ENCODE measurements at places on chromosomes 5 and 9. TPM values are rescaled to one million over a fixed set of nuclear protein-coding genes. Genes with fewer than 3 reads are reported as not detected.

The GCNT4 gene
- 2.7 TPM for total RNA-seq

GRCh38 chr5:59099270-59099994, 516.6 kb downstream of the RAB3C start:
- no peaks in the 10 kb centered on the region for H3K4me1 ChIP-seq
- no peaks in the 10 kb centered on the region for H3K36me3 ChIP-seq
- peak overlapping the region; percentile 31 for H3K27ac ChIP-seq
- H3K4me3 ChIP-seq, result no peak overlapping the region
- no peaks in the 10 kb centered on the region for H3K27me3 ChIP-seq
- DNase-seq, result no peak

DNA sequence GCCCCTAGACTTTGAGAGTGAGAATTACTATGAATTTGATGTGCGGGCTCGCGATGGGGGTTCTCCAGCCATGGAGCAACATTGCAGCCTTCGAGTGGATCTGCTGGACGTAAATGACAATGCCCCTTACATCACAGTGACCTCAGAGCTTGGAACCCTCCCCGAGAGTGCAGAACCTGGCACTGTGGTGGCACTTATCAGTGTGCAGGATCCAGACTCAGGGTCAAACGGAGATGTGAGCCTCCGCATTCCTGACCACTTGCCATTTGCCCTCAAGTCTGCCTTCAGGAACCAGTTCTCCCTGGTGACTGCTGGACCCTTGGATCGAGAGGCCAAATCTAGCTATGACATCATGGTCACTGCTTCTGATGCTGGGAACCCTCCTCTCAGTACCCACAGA, 1.3 kb downstream of the PCDHGC4 start:
- no peak overlapping the region for H3K4me3 ChIP-seq
- DNase-seq, result no peak
- H3K36me3 ChIP-seq, result no peaks in the 10 kb centered on the region

The WWC1 gene
- 15.3 TPM for total RNA-seq

DNA sequence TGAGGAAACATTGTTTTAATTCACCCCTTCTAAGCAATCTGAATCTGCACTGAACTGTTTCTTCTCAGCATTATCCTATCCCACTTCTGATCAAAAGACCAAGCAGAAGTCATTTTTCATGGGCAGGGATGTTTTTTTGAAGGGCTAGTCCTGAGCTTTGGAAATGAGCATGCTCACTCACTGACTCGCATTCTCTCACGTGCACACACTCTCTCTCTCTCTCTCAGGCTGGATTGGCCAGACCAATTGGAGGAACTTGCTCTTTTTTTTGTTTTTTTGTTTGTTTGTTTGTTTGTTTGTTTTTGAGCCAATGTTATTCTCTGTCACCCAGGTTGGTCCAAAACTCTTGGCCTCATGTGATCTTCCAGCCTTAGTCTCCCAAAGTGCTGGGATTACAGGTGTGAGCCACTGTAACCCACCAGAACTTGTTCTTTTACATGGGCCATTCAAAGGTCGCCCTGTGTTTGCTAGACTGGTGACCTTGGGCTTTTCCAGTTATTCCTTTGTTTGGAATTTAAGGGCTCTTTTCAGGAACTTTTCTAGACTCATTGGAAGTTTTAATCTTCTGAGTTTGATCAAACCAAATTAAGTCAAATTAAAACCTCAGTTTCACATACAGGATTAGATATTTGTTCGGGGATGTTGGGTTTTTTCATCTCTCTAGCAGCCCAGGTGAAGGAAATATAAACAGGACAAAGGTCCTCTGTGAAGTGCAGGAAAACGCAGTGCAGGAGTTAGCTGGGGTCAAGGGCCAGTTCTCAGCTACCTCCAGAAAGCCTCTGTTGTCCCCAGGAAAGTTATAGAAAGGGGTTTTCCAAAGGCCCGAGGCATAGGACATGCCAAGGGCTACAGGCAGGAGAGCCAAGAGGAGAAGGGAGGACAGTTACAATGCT, 13.1 kb downstream of the FAXDC2 start:
- no peaks in the 10 kb centered on the region for H3K27me3 ChIP-seq
- no peak overlapping the region for H3K4me3 ChIP-seq
- H3K36me3 ChIP-seq, result no peaks in the 10 kb centered on the region
- peak; percentile 43 for DNase-seq
- H3K4me1 ChIP-seq, result peaks cover 8% of the 10 kb centered on the region
- H3K27ac ChIP-seq, result peak overlapping the region; percentile 17

The TRIP13 gene
- total RNA-seq, result 5.8 TPM

DNA sequence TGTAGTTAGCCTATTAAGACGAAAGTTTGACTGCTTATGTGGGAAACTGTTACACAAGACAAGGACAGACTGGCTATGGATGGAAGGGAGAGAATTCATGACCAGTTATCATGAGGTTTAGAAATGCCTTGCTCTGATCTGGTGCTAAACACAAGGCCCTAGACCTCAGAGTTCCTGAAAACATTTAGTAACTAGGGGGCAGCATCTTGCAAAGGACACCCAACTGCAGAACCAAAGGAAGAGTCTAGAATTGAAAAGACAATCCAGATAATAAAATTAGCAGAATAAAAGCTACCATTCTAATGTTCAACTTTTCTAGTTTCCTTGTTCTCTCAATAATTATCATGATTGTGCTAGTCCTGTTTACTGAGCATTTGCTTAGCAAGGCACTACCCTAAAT, 130.5 kb upstream of the GPR151 start:
- H3K4me1 ChIP-seq, result no peaks in the 10 kb centered on the region
- DNase-seq, result no peak
- no peak overlapping the region for H3K27ac ChIP-seq
- H3K4me3 ChIP-seq, result no peak overlapping the region
- no peaks in the 10 kb centered on the region for H3K36me3 ChIP-seq

- no peak overlapping the region for H3K27ac ChIP-seq
- H3K27me3 ChIP-seq, result no peaks in the 10 kb centered on the region
- H3K4me1 ChIP-seq, result no peaks in the 10 kb centered on the region
- no peaks in the 10 kb centered on the region for H3K36me3 ChIP-seq
- no peak overlapping the region for H3K4me3 ChIP-seq
- DNase-seq, result no peak
Observed at GRCh38 chr5:54315736-54316528, 5.6 kb upstream of the ARL15 start.

- peaks cover 7% of the 10 kb centered on the region for H3K4me1 ChIP-seq
- H3K36me3 ChIP-seq, result no peaks in the 10 kb centered on the region
- no peaks in the 10 kb centered on the region for H3K27me3 ChIP-seq
- no peak for DNase-seq
- no peak overlapping the region for H3K4me3 ChIP-seq
Observed at GRCh38 chr5:43309122-43309521, 4.1 kb downstream of the HMGCS1 start.

The ZNF608 gene
- 14.6 TPM for total RNA-seq

The PCDHB11 gene
- 2.2 TPM for total RNA-seq

DNA sequence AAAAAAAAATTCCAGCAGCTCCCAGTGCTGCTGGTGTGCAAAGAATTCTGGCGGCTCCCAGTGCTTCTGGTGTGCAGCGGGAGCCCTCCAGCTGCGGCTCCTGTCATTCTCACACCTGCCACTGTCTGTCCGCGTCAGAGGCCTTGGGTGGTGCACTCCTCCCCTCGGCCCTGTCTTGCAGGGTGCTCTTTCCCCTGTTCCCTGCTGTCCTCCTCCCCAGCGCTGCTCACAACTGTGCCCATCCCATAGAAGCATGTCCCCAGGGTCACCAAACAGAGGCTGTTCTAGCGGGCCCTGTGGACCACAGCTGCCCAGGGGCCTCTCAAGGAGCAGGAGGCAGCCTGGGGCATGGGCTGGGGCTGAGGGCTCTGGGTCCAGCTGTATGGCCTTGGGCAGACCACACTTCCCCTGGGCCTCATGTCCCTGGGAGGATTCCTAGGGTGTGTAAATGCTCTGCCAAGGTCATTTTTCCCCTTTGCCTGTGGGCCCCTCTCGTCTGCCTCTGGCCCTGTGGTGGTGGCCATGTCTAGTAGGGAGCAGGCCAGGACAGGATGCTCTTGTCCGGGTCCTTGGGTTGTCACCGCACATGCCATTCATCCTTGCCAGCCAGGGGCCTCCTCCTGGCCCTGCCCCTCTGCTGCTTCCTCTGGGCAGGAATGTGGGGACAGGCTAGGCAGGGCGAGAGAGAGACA, 68.2 kb downstream of the PHF2 start:
- no peak overlapping the region for H3K4me3 ChIP-seq
- no peaks in the 10 kb centered on the region for H3K4me1 ChIP-seq
- DNase-seq, result no peak
- H3K27ac ChIP-seq, result no peak overlapping the region

The SERF1B gene
- 37.9 TPM for total RNA-seq

DNA sequence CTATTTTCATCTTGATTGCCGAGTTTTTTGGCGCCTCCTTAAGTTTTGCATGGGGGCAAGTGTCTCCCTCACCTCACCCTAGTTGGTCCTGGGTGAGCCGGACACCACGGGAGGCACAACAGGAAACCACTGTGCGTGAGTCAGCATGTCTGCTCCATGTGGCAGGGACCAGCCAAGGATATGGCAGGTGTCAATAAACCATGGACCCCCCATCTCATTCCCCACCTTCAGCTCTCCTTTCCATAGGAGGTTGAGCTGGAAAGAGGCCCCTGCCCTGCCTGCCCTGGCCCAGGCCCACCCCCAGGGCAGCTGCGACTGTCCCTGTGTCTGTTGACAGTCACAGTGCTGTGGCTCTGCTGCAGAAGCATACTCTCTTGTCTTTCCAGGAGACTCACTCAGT, 3.1 kb downstream of the SPACA9 start:
- no peaks in the 10 kb centered on the region for H3K36me3 ChIP-seq
- H3K4me1 ChIP-seq, result no peaks in the 10 kb centered on the region
- no peak overlapping the region for H3K4me3 ChIP-seq
- H3K27ac ChIP-seq, result no peak overlapping the region
- no peak for DNase-seq

The BTNL3 gene
- 38.0 TPM for total RNA-seq

DNA sequence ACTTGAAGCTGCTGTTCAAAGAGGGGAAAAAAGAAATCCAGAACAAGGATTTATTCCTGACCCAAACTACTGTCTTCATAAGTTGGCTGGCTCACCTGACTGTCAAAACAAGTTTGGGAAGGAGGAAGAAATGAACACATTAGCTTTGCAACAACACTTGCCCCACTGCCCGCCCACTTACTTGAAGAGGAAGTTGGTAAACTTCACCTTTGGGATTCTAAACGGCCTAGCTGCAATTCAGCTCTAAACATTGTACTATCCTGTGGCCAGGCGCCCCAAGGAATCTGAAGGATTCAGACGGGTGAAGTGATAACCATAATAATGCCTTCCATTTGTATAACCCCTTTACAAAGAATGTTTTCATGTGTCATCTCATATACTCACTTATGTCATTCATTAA, 199.4 kb downstream of the ARRDC3 start:
- DNase-seq, result peak; percentile 56
- H3K4me3 ChIP-seq, result no peak overlapping the region
- H3K27ac ChIP-seq, result peak overlapping the region; percentile 58
- H3K36me3 ChIP-seq, result no peaks in the 10 kb centered on the region
- H3K4me1 ChIP-seq, result no peaks in the 10 kb centered on the region

The ZDHHC11B gene
- total RNA-seq, result 2.4 TPM

DNA sequence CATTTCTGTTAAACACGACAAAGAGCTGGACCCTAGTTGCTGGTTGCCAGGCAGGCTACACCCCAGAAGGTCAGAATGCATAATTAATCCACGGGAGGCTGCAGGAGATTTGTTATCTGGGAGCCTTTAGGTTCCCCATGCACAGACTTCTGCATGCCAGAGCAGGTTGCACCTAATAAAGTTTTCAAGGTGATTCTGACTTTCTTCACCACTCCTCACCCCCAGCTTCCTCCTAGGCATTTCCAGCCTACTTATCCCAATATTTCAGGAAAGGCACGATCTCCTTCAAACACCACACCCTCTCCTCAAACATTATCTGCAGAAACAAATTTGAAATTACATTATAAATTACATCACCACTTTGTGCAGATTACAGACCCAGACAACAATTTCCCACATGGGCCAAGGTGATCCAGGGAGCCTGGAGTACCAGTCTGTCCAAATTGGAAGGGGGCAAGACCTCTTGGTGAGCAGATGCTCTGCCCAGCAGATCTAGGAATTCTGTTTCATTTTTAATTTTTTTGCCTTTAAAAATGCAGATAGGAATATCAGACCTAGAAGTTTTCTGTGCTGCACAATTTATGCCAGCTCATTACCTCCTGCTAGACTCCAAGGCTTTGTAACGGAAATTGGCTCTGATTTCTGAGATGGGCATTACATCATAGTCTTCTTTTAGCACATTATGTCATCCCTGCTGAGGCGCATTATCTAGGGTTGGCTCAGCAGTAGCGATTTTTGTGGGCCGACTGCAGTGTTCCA, 363.4 kb upstream of the SLC30A5 start:
- no peaks in the 10 kb centered on the region for H3K27me3 ChIP-seq
- no peak overlapping the region for H3K4me3 ChIP-seq
- H3K4me1 ChIP-seq, result peaks cover 6% of the 10 kb centered on the region
- no peak for DNase-seq
- H3K27ac ChIP-seq, result no peak overlapping the region

- no peaks in the 10 kb centered on the region for H3K27me3 ChIP-seq
- DNase-seq, result no peak
- H3K36me3 ChIP-seq, result no peaks in the 10 kb centered on the region
- H3K4me3 ChIP-seq, result no peak overlapping the region
Observed at GRCh38 chr5:103889500-103890209, 327.1 kb upstream of the NUDT12 start.

DNA sequence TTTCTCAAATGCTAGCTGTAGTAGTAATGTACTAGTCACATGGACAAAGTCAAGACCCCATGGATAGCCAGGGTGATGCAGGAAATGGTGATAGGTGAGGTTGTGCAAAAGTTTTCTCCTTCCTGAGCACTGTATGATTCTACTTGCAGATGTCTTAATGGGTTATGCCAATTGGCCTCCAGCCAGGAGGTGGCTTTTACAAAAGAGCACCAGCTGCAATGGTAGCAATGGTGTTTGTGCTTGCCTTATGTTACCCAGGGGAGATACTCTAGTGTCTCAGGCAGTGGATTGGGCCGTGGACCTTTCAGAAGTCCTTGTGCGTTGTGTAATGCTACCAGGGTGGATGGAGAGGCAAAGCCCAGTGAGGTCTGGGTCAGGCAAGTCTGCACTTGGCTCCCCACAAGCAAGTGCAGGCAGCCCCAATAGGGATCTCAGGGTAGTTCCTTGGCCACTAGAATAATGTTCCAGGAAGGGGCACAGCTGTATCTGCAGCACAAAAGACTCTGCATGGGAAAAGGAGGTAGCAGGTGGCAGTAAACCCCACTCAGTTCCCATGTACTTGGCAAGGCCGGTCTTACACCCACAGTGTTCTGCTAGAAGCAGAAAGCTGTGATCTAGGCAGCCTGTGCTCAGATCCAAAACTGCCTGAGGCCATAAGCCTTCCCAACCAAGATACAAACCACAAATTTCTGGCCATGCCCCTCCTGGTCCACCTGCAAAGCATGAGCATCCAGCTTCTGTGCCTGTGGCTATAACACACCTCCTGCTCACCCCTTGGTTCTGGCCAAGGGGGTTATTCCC, 46.4 kb upstream of the EDIL3 start:
- no peak overlapping the region for H3K27ac ChIP-seq
- H3K36me3 ChIP-seq, result no peaks in the 10 kb centered on the region
- H3K4me3 ChIP-seq, result no peak overlapping the region
- H3K4me1 ChIP-seq, result no peaks in the 10 kb centered on the region

Measured in colonic mucosa (tissue), 4 donors.